Cerebellum (tissue), 4 donors: ENCODE measurements at places on chromosomes 2 and 18.

DNA sequence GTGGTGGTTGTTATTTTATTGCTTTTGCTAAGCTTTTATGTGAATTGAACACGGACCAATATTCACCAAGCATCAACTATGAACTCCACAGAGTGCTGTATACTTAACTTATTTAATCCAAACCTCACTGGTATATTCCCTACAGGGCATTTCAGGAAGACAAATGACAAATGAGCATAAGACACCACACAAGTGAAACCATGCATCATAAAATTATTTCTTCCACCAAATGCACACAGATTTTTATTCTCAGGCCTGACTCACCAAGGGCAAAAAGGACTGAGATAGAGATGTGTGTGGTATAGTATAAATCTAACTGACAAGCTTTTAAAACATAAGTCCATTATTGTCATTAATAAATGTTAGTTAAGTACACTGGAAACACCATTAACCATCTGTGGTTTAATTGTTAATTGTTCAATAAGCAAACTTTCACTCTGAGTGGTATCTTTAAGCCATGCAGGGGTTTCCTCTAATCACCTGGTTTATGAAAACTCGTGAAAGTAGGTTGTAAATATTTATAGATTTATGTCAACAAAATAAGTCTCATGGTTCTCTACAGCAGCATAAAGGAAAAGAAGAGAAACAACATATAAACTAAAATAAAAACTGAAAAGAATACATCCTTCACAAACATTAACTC is 77.6 kb upstream of the CRIM1 start:
- DNase-seq, result no peak

- no peak for DNase-seq
Observed at GRCh38 chr18:33369711-33370449, 70.6 kb downstream of the CCDC178 start.

- DNase-seq, result no peak
Observed at GRCh38 chr2:137873536-137874244, 90.6 kb upstream of the HNMT start.

DNA sequence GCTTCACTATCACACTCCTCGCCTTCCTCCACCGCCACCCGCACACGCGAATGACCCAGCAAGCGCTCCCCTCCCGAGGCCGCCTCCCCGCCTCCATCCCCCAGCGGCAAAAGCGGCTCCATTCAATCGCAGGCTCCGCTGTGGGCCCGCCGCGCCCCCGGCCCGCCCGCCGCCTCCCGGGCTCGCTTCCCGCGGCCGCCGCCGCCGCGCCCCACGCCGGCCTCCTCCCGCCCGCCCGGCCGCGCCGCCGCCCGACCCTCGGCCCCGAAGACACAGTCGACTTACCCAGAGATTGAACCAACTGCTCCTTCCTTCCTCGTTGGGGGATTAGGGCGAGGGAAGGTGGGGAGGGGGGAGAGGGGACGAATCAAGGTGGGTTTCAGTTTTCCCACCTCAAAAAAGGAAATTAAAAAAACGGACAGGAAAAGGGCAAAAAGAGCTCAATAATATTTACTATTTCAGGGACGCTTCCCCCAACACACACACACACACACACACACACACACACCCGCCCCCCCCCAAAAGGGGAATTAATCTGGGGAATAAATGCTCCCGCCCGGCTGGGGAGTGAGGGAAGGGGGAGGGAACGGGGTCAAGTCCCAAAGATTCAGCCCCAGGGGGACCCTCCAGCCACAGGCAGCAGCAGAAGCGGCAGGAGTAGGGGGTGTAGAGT is 743 bp downstream of the XPO1 start:
- no peak for DNase-seq

DNA sequence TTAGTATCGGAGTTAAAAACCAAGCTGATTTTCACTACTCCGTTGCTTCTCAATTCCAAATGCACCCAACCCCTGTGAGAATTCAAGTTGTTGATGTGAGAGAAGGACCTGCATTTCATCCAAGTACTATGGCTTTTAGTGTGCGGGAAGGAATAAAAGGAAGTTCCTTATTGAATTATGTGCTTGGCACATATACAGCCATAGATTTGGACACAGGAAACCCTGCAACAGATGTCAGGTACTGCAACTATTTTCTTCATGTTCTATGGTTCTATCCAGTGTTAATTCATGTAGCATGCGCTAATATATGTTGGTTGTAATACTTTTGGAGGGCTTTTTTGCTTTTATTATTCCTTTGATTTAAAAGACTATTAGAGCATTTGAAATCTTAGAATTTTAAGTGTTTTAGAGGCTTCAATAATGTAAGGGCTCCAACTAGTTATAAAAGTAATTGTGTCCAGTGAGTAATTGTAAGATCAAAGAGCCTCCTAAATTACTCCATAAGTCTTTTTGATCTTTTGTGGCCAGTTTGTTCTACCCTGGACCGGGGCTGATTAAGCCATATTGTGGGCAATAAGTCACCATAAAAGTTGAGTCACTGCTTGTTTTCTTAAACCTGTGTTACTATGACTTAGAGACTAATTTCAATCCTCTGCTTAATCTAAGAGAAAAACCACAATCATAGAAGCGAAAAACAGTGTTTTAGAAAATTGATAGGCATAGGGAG is 22.9 kb downstream of the DSG4 start:
- no peak for DNase-seq

DNA sequence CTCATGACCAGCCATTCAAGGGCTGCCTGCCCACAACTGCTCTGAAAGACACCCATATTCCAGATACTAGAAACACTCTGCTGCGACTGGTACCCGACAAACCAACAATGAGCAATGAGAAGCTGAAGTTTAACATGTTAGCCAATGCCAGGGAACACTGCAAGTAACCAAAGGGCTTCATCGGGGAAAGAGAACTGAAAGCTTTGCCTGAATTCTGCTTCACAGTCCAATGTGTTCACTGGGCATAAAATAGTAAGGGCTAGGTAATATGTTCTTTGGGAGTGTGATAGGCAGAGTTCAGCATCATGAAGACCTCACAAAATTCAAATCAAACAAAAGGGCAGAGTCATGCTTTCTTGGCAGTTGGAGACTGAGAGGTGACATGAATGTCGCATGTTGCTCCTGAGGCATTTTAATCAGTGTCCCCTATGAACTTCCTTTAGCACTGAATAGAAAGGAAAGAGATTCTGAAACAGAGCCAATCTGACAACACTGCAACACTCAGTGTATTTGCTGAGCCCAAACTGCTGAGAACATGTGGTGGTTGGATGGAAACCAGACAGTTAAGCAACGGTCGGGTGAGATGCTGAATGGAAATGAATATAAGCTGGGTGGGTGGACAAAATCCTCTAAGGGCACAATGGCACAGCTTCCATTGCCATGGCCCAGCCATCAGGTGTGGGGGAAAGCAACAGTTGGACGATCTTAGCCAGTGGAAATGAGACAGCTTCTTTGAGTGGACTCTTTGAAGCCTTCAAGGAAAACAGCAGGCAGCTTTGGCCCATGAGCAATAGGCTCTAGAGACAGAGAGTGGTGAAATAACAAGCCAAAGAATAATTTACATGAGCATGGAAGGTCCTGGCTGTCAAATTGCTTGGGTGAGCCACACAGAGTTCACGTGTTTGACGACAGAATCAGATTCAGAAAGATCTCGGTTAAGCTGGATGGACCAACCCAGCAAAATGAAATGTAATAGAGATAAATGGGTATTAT is 277.5 kb downstream of the AFF3 start:
- DNase-seq, result no peak

- no peak for DNase-seq
Observed at GRCh38 chr2:43305012-43305411, 78.6 kb upstream of the ZFP36L2 start.

GRCh38 chr2:99399063-99399462 is 61.9 kb downstream of the EIF5B start:
- no peak for DNase-seq

DNA sequence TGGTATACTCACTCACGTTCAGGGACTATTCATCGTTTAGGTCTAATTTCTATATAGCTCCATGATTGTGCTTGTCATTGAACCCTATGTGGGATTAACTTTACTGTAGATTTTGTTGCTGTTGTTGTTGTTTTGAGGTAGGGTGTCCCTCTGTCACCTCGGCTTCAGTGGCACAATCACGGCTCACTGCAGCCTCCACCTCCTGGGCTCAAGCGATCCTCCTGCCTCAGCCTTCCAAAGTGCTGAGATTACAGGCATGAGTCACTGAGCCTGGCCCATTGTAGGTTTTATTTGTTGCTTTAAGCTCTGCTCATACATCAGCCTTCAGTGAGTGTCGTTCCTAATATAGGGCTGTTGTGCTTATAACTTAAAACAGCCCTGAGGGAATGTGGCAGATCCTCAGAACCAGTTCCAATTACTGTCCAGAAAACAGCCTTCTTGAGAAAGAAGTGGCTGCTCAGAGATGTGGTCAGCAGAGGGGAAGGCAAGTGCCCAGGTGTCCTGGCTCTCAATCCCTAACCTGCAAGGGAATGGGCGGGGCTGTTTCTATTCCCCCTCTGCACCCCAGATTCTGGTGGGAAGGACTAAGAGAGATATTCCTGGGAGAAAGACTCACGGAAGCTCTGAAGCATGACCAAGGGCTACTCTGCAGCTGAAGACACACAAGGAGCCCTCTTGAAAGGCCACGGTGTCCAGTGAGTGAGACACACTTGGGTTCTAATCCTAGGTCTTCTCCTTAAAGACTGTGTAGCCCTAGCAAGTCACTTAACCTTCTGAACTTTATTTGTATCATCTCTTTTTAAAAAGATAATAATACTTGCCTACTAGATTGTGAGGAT is 79.6 kb upstream of the LCLAT1 start:
- no peak for DNase-seq

DNA sequence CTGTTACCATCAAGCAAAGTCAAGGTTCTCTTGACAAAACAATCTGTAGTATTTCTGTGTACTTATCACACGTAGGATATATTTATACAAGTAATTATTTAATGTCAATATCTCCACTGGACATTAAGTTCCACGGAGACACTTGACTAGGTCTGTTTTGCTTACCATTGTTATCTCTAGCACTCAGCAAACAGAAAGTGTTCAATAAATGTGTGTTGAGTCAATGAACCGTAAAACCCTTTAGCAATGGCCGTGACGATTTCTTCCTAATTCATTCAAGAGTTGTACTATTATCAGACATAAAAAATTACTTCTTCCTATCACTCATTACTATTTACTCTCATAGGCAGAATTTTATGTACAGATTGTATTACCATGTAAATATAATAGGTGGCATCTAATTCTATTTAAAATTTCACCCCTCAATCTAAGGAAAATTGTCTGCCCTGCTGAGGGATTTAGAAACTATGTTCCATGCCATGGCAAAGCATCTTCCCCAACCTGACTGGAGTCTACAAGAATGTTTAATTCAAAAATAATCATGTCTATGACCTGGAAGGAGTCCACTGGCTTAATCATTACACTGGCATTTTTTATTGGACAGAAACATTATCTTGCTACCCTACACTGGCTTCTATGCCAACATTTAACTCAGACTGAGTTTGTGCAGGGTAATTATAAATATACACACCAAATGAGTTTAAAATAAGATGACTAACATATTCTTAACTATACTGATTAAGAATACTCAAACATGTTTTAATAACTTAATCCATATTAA is 301.9 kb downstream of the ZEB2 start:
- DNase-seq, result no peak

GRCh38 chr2:136065384-136065783 is 52.6 kb downstream of the CXCR4 start:
- no peak for DNase-seq

DNA sequence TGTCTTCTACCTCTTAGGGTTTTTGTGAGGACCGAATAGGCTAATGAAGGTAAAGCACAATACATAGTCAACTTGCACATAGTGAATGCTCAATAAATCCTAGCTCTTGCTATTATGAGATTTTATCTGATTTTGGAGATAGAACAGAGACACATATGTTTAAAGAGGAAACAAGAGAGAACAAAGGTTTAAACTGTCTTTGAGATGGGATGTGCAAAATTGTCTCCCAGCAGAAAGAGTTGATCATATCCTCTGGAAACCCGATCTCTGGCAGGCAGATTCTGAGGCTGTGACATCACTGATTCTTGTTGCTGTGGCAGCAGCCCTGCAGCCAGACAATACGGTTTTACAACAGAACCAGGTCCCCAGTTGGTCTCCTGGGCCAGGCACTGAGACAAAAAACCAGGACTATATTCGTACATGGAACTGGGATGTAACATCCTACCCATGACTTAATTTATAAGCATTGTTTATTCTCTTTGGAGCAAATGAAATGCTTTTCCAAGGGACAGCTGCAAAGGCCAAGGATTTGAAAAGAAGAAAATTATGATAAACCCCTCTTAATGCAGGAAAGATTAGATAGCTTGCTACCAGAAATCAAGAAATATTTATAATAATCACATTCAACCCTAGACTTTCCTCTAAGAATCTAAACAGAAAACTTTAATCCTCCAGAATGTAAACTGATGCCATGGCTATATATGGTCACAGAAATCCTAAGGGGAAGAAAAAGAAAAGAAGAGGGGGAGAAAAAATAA is 80.2 kb downstream of the SLC8A1 start:
- no peak for DNase-seq

- DNase-seq, result no peak
Observed at GRCh38 chr2:58938988-58939387, 697.9 kb upstream of the FANCL start.

DNA sequence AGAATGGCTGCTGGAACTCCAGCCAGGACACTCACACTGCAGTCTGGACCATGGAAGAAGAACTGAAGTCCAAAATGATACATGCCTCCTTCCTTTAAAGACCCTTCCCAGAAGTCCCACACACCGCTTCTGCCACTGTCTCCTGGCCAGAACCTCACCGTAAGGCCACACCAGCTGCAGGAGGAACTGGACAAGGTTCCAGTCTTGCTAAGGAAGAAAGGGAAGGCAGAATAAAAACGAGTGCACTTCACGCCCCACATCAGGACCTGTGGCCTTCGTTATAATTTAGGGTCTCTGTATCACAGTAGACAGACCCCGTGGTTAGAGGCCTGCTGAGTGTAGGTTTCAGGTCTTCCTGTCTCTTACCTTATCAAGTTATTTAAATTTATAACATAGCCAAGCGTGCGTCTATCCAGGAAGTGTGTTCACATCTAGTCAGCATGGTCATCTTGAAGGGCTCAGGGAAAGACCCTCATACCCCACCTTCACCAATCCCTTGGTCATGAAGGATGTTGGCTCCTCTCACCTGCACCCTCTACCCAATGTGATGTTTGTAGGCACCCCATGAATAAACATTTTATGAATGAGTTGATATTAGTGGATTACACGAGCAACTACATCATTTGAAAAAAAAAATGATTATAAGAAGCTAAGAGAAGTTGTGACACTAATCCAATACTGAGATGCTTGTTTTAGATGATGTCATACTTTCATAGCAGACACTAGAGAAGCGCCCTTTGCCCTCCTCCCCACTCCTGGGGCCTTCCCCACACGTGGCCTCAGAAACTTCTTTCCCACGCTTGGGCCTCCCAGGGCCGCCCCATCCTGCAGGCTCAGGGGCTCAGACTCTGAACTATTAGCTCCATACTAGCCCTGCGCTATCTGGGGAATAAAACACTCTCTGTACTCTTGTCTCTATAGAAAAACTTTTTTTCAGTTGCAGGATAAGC is 157.6 kb downstream of the FAM210A start:
- no peak for DNase-seq
